ENCODE measurements at places on chromosomes 12 and 14.

- DNase-seq, result no peak
These were observed 393.4 kb downstream of the GLT1D1 start for GRCh38 chr12:129246630-129247029.

GRCh38 chr12:127820271-127820670 is 446.7 kb upstream of the TMEM132C start:
- no peak for DNase-seq

DNA sequence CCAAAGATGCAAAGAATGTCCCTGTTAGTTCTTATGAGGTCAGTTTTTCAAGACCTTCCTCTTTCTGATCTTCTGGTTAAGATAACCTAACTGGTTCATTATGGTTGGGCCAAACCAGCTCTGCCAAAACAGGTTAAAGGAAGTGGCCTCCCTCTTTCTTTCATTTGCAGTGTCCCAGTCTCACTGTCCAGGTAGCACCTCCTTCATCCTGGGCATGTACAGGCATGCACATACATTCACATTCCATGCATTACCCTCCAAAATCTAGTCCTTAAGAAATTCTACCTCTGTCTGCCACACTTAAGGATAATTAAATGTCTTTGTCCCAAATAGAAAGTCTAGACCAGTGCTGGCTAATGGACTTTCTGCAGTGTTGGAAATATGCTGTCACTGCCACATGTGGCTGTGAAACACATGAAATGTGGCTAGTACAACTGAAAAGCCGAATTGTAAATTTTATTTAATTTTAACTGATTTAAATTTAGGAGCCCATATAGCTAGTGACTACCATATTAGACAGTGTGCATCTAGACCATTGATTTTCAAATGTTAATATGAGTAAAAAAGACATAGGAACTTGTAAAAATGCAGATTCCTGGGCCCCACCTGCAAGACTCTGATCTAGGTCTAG is 169.3 kb downstream of the PCNX1 start:
- DNase-seq, result no peak

GRCh38 chr12:44101475-44101874 is 265.6 kb downstream of the TMEM117 start:
- no peak for DNase-seq

DNA sequence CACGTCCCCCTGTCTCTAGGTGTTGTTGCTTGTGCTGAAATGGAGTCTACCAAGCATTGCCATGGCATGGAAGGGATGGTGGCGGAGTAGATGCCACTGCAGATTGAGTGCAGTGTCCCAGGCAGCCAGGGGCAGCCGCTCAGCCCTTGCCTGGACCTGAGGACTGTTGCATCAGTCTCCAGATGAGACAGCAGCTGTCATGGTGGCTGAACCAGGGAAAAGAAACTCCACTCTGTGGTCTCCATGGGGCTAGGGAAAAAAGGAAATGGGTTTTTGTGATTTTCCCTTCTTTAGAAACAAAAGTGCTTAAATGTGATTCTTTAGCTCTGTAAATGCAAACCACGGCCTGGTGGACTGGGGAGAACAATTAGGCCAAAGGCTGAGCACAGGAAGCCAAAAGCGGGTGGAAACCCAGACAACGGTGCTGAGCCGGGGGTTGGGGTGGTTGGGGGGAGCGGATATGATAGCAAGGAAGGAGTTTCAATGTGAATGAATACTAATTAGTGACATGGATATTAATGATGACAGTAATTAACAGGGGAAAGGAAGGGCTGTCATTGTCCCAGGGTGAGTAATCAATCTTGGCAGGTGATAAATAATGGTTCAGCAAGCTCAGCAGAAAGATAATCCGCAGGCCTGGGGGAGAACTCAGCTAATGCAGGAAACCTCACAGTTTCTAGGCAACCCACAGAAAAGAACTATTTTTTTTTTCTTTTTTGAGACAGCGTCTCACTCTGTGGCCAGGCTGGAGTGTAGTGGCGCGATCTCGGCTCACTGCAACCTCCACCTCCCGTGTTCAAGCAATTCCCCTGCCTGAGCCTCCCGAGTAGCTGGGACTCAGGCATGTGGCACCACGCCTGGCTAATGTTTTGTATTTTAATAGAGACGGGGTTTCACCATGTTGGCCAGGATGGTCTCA is 442.6 kb downstream of the DPF3 start:
- no peak for DNase-seq

DNA sequence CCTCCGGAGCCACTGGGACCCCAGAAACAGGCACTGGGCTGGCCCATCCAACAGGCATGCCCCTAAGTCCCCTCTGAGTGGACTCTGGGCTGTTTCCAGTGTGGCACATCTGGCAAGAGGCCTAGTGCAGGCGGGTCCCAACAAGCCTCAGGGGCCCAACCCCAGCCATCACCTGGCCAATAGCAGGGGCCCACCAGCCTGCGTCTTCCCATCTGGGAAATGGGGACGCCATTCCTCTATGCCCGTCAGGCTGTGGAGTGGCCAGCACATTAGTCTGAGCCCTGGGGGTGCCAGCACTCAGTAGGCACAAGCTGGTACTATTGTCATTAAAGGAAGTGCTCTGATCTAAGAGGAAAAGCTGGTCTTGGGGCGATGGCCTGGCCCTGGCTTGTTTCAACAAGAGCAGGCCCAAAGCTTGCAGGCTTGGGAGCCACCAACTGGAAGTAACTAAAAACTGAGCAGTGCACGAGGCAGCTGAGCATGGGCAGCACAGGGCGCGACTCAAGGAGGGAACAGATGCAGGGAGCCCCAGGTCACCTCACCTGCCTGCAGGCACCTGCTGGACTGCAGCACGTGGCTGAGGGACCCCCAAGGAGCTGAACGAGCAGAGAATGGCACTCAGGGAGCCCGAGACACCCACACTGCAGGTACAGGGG is 8.4 kb downstream of the DEGS2 start:
- no peak for DNase-seq

DNA sequence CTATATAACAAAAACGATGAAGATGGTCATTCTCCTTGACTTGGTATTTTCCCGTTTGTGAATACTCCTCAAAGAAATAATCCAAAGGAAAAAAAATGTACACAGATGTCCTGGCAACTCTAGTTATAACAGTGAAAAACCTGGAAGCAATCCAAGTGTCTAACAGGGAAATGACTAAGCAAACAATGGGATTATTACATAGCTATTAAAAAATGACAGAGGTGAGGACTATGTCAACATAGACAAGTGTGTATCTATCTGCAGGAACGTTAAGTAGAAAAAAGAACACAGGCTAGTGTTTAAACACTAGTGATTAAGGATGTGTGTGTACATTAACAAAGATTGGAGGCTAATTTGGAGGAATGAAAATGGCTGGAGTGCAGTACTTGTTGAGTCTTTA is 5.9 kb upstream of the APOLD1 start:
- no peak for DNase-seq

DNA sequence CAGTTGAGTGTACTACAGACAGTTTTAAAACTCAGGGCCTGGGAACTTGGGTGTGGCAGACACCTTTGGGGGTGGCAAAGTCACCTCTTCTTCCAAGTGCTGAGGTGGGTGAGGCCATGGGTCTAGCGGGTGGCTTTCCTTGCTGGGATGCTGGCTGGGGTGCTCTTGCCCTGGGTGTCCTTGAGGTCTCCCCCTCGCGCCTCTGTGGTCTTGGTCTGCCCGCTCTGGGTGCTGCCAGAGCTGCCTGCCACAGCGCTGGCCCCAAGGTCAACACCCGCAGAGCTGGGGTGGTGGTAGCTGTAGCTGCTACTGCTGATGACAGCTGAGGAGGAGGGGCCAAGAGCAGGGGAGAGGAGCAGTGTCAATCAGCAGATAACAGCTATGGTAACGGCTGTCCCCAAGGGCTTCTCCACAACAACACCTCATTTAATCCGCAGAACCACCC is 6.8 kb downstream of the KRT74 start:
- DNase-seq, result no peak

DNA sequence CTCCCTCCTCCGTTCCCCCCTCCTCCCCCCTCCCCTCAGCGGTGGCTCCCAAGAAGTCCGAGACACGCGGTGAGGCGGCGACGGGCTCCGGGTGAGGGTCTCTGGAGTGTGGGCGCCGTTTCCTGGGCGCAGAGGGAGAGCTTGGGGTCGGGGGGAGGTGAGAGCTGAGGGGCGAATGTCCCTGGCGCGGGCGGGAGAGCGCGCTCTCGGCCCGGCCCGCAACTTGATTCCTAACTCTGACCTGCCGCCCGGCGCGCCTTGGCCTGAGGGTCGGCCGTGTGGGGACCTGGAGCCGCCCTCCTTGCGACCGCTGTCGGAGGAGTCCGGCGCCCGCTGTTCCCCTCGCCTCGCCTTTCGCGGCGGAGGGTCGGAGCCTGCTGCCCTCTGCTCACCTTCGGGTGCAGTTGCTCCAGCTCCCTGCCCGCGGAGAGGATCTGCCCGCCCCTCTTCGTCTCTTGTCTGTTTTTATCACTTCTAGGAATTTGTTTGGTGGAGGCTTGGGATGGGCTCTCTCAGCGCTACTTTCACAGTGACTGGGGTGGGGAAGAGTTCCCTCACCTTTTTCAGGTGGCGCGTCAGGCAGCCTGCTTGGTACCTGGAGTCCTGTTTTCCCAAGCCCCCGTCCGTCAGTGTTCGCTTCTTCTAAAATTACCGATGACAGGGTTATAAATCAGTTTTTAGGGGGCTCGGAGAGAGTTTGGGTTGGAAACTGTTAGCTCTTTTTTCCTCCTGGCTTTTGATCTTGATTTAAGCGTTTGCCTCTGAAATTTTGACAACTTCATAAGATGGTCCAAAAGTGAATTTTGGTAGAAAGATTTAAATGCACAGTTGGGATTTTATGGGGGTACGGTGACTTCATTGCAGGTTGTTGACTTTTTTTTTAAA is 495 bp downstream of the ADIPOR2 start:
- DNase-seq, result no peak

DNA sequence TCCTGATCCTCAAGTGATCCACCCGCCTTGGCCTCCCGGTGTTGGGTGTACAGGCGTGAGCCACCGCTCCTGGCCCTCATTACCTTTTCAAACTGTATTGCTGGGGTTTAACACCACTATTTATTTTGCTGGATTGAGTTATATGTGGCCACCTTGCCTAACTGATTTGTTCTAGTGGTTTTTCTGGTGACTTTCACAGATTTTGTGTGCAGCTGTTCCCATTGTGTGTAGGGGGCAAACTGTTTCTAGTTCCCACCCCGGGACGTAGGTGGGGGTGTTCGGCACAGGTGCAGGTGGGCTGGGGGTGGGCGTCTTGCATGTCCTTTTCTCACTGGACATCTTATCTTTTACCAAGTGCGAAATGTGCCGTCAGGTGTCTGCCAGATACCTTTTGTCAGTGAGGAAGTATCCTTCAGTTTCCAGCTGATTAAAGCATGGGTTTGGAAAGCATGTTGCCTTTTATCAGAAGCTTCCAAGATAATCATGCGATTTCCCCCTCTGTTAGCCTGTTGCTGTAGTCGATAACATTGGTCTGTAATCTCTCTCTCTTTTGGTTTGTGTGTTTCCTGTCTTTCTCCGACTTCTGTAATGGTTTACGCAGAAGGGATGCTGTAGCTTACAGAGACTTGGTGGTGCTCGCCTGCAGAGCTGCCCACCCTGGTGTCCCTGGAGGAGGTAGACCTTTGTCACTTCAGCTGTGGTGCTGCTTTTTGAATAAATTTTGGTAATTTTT is 33.6 kb downstream of the AACS start:
- DNase-seq, result no peak

- no peak for DNase-seq
These were observed 84.8 kb upstream of the NUDT4 start for GRCh38 chr12:93292731-93293566.

GRCh38 chr12:97375310-97375709 is 87.3 kb upstream of the RMST start:
- DNase-seq, result no peak

DNA sequence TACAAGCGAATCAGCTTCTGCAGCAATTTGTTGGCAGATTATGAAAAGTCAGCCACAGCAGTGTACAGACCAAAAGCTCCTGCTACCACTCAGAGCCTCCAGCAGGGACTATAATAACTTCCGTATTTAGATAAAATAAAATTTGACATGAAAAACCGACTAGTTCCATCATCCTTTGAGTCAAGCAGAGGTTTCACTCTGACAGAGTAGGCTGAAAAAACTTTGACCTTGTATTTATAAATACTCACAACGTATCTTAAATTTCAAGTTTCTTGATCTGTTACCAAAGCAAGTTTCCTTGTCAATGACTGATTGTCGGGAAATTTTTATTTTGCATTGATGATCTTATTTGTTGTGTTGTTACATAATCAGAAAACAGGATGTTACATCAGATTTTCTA is 283.4 kb downstream of the DAD1 start:
- no peak for DNase-seq

- no peak for DNase-seq
These were observed 15.9 kb downstream of the EIF2S3B start for GRCh38 chr12:10521555-10521954.

- no peak for DNase-seq
These were observed 40.5 kb downstream of the PARP11 start for GRCh38 chr12:3832738-3833137.

GRCh38 chr12:119476951-119477350 is 116.6 kb upstream of the TMEM233 start:
- DNase-seq, result no peak

DNA sequence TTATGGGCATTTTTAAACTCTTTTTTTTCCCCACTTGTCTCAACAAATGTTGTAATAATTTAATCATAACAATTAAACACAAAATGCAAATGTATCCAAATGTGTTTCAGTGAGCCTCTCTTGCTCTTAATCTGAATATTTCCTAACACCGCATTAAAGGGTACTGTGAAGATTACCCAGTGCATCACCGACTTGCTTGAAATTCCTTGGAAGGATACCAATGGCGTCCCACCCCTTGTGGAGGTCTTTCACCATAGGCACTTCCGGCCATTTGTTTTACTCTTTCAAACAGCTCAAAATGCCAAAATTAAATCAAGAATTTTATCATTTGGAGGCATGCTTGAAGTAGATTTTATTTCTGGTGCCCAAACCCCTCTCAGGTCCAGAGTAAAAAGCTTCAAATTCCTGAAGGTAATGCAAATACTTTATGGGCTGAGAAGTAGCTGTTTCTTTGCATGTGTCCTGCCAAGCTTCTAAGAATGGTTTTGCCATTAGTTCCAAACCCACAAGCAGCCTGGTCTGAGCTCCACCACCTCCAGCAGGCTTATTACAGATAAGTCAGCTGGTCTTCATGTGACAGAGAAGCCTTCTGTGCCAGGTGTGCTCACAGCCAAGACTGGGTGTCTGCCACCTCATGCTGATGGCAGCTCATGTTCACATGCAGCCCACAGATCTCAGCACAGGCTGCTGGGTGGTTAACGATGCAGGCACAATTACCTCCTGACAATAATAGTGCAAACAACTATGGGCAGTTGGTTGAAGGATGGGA is 16.4 kb upstream of the NUDT4 start:
- DNase-seq, result no peak

DNA sequence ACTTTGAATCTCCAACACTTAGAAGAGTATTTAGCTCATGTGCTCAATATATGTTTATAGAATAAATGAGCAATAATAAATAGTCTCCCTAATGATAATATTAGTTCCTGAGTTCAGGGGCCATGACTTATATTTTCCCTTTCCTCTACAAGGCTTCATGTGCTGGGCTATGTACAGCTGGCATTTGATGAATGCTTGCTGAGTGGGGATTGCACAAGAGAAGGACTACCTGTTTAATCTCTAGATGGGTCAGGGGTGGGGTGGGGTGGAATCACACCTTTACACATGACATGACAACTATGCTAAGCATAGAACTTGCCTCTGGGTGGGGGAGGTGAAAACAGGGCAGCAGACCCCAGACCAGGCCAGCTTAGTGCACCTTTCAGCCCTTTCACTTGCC is 7.6 kb upstream of the ABHD12B start:
- DNase-seq, result no peak

- DNase-seq, result no peak
These were observed 42.3 kb downstream of the MAGOHB start for GRCh38 chr12:10571141-10571540.

GRCh38 chr12:29238822-29239291 is 89.8 kb downstream of the FAR2 start:
- no peak for DNase-seq

GRCh38 chr12:91604897-91605296 is 422.3 kb upstream of the DCN start:
- DNase-seq, result no peak

Measured in stimulated activated CD8-positive, alpha-beta memory T cell treated with anti-CD3 and anti-CD28 coated beads, Interleukin-7, amount 100 ng/mL, for 24 hours (primary cell).